NCI-H1092 (cell line): ENCODE measurements at places on chromosomes 6 and 20.

GRCh38 chr6:45419571-45420082 lies 41.9 kb upstream of the SUPT3H start:
- no peak for DNase-seq

DNA sequence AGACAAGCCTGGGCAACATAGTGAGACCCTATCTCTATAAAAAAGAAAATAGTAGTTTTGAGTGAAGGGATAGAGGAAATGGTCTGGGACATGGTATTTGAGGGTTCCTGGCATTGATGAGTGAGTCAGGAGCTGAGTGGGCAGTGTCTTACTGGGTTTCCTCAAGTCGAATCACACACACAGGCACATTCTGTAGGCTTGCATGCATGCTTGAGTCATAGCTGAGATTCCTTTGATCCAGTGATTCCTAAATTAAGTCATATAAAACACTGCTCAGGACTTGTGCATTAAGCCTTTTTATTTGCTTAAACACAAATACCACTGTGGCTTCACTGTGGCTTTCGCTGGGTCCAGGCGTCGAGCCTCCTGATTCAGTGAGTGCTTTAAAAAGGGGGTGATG lies 71.8 kb upstream of the TMEM181 start:
- no peak for DNase-seq

DNA sequence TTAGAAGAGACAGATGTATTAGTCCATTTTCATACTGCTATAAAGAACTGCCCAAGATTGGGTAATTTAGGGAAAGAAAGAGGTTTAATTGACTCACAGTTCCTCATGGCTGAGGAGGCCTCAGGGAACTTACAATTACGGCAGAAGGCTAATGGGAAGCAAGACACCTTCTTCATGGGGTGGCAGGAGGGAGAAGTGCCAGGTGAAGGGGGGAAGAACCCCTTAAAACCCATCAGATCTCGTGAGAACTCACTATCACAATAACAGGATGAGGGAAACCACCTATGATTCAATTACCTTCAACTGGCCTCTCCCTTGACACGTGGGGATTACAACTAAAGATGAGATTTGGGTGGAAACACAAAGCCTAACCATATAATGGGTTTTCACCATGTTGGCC lies 28.9 kb upstream of the PNRC1 start:
- DNase-seq: no peak

DNA sequence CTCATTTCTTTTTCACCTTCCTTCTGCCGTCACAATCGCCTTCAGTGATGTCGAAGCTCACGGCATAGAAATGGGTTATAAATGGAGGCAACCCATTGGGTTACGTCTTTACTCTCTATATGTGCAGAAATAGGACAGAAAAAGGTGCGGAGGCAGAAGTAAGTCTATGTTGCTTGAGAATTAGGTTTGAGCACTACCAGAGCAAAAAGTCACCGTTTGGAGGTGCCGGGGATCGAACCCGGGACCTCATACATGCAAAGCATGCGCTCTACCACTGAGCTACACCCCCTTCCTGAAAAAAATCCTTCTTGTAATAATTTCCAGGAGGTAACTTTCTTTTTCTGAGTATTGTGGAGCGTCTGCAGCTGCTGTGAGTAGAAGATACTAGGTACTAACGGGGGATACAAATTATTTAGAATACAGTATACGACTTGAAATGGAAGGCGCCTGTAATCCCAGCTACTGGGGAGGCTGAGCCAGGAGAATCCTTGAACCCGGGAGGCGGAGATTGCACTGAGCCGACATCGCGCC lies 134.2 kb downstream of the TRIM27 start:
- no peak for DNase-seq

DNA sequence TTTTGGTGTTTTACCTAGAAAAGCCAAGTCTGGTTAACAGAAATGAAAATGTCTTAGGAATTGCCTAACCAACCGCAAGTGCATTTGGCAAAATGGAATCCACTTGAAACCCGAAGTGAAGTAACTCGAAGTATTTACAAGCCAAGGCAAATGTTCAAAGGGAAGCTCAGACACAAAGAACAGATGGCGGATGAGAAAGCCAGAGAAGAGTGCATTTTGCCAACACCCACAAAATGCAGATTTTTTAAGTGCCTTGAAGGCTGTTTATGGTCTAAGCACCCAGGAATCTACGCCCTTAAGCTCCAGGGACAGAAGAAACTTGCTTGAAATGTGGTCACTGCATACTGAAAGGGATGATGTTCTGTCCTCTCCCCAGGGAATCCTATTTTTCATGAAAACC lies 70.0 kb upstream of the TBXT start:
- DNase-seq: no peak

DNA sequence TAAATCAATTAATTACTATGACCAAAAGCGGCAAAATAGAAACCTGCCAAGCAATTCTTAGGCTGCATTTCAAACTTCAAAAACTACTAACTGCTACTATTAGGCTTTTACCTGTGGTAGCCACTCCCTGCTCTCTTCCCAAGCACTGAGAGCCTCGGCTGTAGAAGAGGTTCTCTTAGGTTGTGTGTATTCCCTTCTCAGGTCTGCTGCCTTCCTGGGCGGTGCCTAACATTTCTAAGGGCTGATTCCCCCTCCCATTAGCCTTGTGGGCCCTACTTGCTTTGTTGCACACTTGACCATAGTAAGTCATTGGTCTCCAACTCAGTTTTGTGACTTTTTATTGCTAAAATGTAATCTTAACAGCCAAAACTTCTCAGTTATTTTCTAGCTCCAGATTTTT lies 146.1 kb upstream of the C6orf118 start:
- DNase-seq: no peak

GRCh38 chr6:166556336-166556735 lies 30.1 kb downstream of the RAMACL start:
- no peak for DNase-seq

GRCh38 chr6:53611342-53611741 lies 54.2 kb downstream of the KLHL31 start:
- no peak for DNase-seq

DNA sequence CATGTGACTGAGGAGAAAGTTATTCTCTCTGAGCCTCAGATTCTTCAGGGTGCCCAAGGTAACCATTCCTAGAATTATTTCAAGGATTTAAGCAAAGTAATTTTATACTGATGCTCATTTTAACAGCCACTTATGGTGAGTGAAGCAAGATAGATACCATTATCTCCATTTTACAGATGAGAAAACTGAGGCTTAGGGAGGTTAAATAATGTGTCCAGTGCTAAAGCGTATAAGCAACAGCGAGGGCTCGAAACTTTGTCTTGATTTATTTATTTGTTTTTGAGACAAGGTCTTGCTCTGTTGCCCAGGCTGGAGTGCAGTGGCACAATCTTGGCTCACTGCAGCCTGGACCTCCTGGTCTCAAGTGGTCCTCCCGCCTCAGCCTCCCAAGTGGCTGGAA lies 53.6 kb downstream of the FOXF2 start:
- DNase-seq: no peak

DNA sequence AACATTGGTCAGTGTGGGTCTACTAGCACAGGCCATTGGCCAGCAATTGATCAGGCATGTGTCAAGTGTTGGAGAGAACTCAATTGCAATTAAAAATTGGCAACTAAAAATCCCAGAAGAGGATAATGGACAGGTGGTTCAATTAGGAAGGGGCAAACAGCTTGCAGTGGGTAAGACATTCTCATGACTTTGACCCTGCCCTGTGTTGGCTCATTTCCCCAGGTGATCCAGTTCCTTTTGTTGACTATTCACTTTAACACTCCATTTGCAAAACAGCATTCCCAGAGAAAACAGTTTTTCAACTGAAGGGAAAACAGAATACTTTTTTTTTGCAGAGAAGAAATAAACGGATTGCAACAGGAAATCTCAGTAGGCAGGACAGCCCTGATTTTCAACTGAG lies 28.9 kb upstream of the SCGN start:
- no peak for DNase-seq

- no peak for DNase-seq
These were observed 628.1 kb upstream of the CITED2 start for GRCh38 chr6:140002396-140003022.

- no peak for DNase-seq
These were observed 99.2 kb upstream of the RPS6KA2 start for GRCh38 chr6:166726201-166726600.

DNA sequence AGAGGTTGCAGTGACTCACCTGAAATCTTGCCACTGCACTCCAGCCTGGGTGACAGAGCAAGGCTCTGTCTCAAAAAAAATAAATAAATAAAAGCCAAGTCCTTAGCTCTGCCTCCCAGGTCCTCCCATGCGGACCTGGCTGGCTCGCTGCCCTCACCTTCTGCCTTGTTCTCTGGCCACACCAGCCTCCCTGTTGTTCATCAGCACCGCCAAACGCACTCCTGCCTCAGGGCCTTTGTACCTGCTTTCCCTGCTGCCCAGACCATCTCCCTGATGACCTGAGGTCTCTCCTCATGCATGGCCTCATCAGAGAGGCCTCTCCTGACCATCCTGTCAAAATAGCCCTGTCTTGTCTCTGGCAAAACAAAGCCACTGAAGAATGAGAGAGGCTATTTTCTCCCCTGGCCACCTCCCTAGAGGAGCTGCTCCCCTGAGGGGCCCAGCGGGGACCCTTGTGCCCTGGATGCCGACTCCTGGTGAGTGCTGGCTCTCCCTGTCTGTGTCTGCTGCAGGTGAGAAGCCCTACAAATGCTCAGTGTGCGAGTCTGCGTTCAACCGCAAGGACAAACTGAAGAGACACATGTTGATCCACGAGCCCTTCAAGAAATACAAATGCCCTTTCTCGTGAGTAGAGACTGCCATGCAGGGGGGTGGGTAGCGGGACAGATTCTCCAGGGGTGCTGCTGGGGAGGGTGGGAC lies 22.6 kb upstream of the CHMP4B start:
- no peak for DNase-seq

DNA sequence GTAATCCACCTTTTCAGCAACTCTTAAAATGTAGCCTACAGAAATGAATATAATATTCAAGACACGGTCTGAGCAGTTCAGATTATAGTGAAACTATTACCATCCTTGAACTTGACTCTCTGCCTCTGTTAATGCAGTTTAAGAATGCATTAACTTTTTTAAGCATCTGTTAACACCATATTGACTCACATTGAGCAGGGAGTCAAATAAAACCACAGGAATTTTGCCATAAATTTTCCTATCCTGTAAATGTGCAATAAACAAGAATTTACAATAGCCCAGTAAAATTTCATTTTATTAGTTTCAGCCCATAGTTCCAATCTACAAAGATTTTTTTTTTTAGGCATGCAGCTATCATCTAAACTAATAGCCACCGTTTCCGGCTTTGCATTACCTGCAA lies 239.2 kb upstream of the DEFB112 start:
- no peak for DNase-seq

- DNase-seq: no peak
These were observed 25.5 kb upstream of the PRL start for GRCh38 chr6:22322103-22323030.

DNA sequence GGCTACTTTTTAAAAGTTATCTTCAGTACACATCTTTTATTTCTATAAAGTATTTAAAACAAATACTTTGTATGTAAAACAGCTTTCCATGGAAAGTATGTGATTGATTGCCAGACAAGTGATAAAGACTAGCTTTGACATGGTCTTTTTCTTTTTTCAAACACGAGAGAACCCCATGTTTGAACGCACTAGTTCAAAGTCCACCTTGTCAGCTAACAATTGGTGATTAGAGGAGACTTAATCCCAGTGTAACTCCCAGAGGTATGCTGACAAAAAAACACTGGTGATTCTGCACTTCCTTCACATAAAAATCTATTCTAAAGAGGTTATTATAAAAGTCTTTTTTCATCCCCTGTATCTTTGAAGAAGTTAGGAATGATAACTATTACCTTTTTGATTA lies 438.1 kb downstream of the GJA1 start:
- DNase-seq: no peak

DNA sequence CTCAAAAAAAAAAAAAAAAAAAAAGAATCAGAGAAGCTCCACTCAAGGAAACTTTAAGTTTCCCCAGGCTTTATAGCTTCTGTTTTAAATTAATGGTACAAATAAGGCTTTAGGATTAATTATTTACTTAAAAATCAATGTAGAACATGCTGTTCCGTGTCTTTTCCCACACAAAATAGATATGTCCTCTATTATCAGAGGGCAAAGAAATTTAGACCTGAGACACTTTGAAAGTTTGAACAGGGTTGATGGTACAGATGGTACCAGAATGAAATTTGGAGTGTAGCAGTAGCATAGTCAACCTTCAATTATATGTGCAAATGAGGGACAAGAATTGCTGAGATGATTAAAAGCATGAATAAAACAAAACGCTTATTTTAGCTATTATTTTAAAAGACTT lies 32.2 kb upstream of the REV3L start:
- DNase-seq: no peak

DNA sequence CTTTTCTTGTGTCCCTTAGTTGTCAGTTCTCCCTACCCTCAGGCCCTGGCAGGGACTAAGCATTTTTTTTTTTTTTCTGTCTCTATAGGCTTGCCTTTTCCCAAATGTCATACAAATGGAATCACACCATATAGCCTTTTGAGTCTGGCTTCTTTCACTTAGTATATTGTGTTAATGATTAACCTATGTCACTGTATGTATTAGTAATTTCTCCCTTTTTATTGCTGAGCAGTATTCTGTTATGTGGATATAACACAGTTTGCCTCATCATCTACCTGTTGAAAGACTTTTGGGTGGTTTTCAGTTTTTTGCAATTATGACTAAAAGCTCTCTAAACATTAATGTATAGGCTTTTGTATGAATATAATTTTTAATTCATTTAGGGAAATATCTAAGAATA lies 16.0 kb upstream of the FBXO30 start:
- DNase-seq: no peak

- no peak for DNase-seq
These were observed 91.7 kb upstream of the HDDC2 start for GRCh38 chr6:125393449-125393858.

DNA sequence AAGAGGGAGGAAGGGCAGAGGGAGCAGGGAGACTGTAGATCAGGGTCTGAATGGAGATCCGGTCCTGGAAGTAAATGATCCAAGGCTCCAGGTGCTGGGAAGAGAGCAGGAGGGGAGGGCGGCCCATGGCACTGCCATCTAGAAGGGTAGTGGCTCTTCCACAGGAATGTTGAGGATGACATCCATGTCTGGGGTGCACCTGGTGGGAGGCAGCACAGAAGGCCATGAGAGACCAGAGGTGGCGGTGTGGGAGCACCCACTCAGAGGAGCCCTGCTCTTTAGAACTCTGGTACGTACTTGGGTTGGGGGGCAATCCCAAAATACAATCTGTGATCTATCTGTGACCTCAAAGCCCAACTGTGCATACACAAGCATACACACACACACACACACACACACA lies 13.5 kb downstream of the DEFB132 start:
- no peak for DNase-seq

- no peak for DNase-seq
These were observed 30.5 kb downstream of the PLN start for GRCh38 chr6:118578617-118579016.

GRCh38 chr6:161107779-161108730 lies 116.5 kb downstream of the MAP3K4 start:
- no peak for DNase-seq
